Activated CD8-positive, alpha-beta memory T cell treated with anti-CD3 and anti-CD28 coated beads, Interleukin-2, amount 10 ng/mL, durations not matched to agents 7 days and 5 days (primary cell): ENCODE measurements at places on chromosomes 1 and 21. TPM values are rescaled to one million over a fixed set of nuclear protein-coding genes. Genes with fewer than 3 reads are reported as not detected.

LCE1A gene
- total RNA-seq = not detected

DNA sequence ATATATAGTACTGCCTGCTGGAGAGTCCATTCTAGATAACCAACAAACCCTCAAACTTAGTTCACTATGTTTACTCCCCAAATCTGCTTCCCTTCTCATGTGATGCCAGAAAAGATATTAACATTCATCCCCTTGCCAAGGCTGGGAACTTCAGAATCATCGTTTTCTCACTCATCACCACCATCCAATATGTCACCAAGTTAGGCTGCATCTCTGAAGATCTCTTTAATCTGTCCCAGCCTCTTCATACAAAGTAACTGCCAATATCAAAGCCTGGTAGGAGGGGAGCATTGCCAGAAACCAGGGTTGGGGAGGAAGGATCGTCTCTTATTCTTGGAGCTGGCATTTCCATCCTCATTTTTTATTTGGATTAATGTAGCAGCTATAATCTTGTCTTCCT is 71.6 kb downstream of the XCL2 start:
- H3K4me1 ChIP-seq = peaks cover 48% of the 10 kb centered on the region
- peaks cover 30% of the 10 kb centered on the region for H3K36me3 ChIP-seq
- no peaks in the 10 kb centered on the region for H3K27me3 ChIP-seq
- DNase-seq = no peak

- no peak overlapping the region for H3K27ac ChIP-seq
- H3K4me3 ChIP-seq = no peak overlapping the region
- peaks cover 23% of the 10 kb centered on the region for H3K27me3 ChIP-seq
- H3K4me1 ChIP-seq = no peaks in the 10 kb centered on the region
Observed at GRCh38 chr1:25538191-25538767, 5.1 kb upstream of the LDLRAP1 start.

- no peaks in the 10 kb centered on the region for H3K27me3 ChIP-seq
- peaks cover 14% of the 10 kb centered on the region for H3K36me3 ChIP-seq
- no peak overlapping the region for H3K4me3 ChIP-seq
- DNase-seq = no peak
- peaks cover 10% of the 10 kb centered on the region for H3K4me1 ChIP-seq
- no peak overlapping the region for H3K27ac ChIP-seq
Observed at GRCh38 chr1:246365708-246366107, 141.4 kb downstream of the SMYD3 start.

LIPI gene
- total RNA-seq = not detected

DNA sequence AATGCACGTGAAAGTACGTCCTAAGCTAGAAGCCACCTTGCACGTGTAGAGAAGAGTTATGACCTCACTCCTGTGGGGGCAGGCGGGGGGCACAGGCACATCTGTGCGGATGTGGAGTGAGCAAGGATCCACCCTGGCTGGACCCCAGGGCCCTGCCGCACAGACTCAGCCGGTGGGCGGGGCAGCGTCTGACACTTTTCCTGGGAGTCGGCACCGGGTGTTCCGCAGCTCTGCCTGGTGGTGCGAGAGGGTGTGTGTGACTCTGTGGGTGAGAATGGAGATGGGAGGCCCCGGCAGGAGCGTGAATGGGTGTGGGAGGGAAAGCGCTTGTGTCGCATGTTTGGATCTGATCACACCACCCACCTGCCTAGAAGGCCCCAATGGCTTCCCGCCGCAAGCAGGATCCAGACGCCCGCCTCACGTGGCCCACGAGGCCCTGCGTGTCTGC is 29.5 kb downstream of the RAP1GAP start:
- no peak overlapping the region for H3K4me3 ChIP-seq
- peaks cover 6% of the 10 kb centered on the region for H3K27me3 ChIP-seq
- no peak for DNase-seq
- H3K27ac ChIP-seq = no peak overlapping the region
- no peaks in the 10 kb centered on the region for H3K36me3 ChIP-seq

DNA sequence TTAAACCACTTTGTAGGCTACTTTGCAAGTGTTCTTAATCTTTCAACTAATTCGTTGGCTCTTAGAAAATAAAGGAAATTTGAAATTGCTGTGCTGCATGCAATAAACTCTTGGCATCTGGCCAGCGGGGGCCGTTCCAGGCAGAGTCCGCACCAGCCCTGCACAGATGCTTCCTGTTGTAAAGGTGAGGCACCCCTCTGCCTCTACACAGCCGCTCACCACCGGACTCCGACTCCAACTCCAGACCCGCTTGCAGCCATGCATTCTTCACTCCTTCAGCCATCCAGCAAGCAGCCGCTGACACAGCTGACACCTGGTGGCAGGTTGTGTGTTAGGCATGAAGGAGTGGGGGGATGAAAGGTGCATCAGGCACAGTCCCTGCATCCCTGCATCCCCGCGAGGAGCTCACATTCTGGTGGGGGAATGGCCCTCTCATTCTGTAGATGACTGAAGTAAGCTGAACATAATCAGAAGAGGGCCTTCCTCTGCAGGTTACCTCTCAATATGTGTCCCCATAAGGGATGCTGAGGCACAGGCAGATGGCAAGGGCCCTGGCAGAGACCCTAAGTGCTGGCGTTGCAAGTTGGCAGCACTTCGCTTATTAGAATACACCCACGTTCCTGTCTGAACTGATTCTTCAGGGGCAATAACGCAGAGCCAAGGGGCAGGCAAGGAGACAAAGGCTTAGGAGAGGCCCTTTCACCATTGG is 56.8 kb downstream of the GLIS1 start:
- peaks cover 5% of the 10 kb centered on the region for H3K4me1 ChIP-seq
- no peak overlapping the region for H3K4me3 ChIP-seq
- DNase-seq = peak; percentile 63
- H3K27me3 ChIP-seq = peaks cover 29% of the 10 kb centered on the region
- no peaks in the 10 kb centered on the region for H3K36me3 ChIP-seq

GRCh38 chr1:170676628-170677027 is 12.7 kb downstream of the PRRX1 start:
- H3K4me3 ChIP-seq = no peak overlapping the region
- H3K4me1 ChIP-seq = no peaks in the 10 kb centered on the region
- H3K27me3 ChIP-seq = peaks cover 50% of the 10 kb centered on the region

DNA sequence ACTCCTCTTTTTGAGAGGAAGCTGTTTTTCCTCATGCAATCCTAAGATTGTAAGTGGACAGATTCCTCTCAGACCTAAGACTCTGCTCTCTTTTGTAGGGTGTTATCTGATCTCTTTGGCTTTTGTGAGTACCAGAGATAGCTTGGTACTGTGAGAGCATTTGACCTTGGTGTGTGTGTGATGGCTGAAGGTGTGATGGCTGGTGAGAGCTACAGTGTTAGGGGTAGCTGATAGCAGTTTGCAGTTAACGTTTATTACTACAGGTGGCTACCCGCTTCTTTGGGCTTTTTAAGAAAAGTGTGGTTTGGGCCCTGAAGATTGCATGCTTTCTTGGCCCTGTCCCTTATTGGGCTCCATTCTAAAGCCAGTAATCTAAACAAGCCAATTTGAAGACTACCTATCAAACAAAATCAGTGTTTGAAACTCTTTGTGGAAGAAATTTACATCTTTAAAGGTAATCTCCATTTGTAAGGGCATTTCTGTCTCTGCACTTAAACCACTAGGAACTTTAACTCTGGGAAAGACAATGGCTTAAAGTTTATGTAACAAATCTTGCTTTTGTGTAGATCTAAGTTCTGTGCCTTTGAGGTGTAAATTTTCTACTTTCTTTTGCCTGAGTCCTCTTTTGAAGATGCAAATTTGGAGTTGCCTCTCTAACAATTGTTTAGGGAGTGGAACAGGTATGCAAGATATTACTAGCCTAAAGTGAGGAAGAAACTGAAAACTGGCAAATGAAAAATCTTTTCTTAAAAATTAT is 85.3 kb upstream of the SERBP1 start:
- H3K4me3 ChIP-seq = no peak overlapping the region
- H3K27me3 ChIP-seq = peaks cover 10% of the 10 kb centered on the region
- no peaks in the 10 kb centered on the region for H3K4me1 ChIP-seq
- H3K27ac ChIP-seq = no peak overlapping the region
- H3K36me3 ChIP-seq = no peaks in the 10 kb centered on the region

DNA sequence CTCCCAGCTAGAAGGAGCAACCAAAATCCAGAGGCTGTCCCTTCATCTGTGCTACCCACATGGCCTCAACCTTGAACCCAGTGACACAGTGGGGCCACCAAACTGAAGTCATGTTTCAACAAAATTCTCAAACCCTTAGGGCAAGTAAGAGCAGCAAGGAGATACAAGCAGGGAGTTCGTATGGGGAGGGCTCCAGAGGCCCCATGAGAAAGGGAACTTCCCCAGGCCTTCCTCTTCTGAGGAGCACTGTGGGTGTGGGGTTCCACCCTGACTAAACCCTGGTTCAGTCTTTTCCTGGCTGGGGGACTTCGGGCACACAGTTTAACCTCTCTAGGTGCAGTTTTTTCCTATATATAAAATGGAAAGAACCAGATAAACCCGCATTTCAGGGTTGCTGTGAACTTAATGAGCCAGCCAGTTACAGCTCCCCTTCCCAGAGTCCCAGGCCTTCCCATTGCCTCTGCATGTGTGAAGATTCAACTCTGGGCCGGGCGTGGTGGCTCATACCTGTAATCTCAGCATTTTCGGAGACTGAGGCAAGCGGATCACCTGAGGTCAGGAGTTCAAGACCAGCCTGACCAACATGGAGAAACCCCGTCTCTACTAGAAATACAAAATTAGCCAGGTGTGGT is 8.0 kb upstream of the THEMIS2 start:
- H3K4me1 ChIP-seq = peaks cover 36% of the 10 kb centered on the region
- no peaks in the 10 kb centered on the region for H3K27me3 ChIP-seq
- H3K4me3 ChIP-seq = no peak overlapping the region

DNA sequence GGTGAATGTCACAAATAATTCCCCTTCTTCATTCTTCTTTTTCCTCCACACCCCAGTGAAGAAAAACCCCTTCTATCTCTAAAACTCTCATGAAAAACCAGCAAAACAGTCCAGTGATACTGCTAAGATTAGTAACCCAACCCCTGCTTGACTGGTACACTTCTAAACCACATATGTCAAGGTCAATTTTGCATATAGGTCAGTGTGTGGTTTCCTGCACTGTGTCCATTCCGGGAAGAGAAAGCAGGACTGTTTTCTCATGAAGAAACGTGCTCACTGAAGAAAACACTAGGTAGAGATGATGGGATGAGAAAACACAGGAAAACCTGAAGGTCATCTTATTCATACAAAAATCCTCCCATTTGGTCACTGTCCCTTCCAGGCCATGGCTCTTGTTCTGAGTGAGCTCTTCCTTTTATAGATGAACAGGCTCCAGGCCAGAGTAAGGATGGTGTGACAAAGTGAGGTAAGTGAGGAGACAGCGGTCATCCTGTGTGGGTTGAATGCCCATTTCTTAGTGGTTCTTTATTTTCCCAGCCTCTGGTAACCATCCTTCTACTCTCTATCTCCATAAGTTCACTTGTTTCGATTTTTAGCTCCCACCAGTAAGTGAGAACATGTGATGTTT is 122.7 kb downstream of the FASLG start:
- peaks cover 25% of the 10 kb centered on the region for H3K4me1 ChIP-seq
- peaks cover 26% of the 10 kb centered on the region for H3K27me3 ChIP-seq
- peaks cover 10% of the 10 kb centered on the region for H3K36me3 ChIP-seq
- DNase-seq = no peak
- no peak overlapping the region for H3K27ac ChIP-seq
- no peak overlapping the region for H3K4me3 ChIP-seq

GRCh38 chr1:35324486-35324885 is 56.0 kb downstream of the ZMYM4 start:
- no peaks in the 10 kb centered on the region for H3K27me3 ChIP-seq
- H3K4me3 ChIP-seq = no peak overlapping the region
- no peaks in the 10 kb centered on the region for H3K4me1 ChIP-seq
- peaks cover 5% of the 10 kb centered on the region for H3K36me3 ChIP-seq

- H3K4me1 ChIP-seq = no peaks in the 10 kb centered on the region
- no peaks in the 10 kb centered on the region for H3K36me3 ChIP-seq
- H3K4me3 ChIP-seq = no peak overlapping the region
- H3K27ac ChIP-seq = no peak overlapping the region
- H3K27me3 ChIP-seq = no peaks in the 10 kb centered on the region
Observed at GRCh38 chr21:29718081-29718815, 221.5 kb downstream of the GRIK1 start.

ZNF124 gene
- 15.0 TPM for total RNA-seq

DNA sequence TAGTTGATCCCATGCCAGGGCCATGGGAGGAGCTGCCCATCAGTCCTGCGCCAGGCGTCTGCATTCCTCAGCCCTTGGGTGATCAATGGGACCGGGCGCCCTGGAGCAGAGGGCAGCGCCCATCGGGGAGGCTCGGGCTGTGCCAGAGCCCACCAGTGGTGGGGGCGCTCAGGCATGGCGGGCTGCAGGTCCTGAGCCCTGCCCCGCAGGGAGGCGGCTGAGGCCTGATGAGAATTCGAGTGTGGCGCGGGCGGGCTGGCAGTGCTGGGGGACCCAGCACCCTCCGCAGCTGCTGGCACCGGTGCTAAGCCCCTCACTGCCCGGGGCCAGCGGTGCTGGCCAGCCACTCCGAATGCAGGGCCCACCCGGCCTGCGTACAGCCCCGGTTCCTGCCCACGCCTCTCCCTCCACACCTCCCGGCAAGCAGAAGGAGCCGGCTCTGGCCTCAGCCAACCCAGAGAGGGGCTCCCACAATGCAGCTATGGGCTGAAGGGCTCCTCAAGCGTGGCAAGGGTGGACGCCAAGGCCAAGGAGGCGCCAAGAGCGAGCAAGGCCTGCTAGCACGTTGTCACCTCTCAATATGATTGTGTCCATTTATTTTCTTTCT is 238.1 kb upstream of the OLFM3 start:
- DNase-seq = no peak
- no peaks in the 10 kb centered on the region for H3K4me1 ChIP-seq
- no peaks in the 10 kb centered on the region for H3K27me3 ChIP-seq
- no peaks in the 10 kb centered on the region for H3K36me3 ChIP-seq
- H3K27ac ChIP-seq = no peak overlapping the region

HTR6 gene
- not detected for total RNA-seq

WNT3A gene
- not detected for total RNA-seq

DNA sequence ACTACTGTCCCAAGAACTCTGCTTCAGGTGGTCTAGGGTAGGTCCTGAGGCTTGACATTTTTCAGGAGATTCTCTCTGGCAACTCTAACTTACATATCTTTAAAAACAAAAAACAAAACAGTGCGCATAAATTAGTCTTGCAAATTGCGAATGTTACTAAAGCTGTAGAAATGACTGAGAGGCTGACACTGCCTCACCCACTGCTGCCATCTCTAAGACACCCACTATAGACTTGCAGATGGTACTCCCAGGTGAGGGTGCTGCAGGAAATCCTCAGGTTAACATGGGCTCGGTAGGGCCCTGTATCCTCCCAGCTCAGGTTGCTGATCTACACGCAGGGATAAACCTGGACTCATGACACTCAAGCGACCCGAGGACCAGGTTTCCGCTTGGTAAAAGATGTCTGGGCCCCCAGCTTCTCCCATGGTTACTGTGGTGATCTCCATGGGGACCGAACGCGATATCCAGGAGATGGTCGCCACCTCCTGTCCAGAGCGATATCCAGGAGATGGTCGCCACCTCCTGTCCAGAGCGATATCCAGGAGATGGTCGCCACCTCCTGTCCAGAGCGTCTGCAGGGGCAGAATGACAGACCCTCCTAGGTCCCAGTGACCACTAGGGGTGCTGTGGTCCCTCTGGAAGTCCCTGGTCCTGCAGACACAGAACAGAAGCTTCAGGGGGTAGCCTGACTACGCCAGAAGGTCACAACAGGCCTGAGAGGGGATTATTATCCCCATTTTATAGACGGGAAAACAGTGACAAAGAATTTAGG is 16.2 kb upstream of the LY9 start:
- no peak overlapping the region for H3K4me3 ChIP-seq
- no peak overlapping the region for H3K27ac ChIP-seq
- peaks cover 4% of the 10 kb centered on the region for H3K27me3 ChIP-seq
- H3K4me1 ChIP-seq = peaks cover 25% of the 10 kb centered on the region
- DNase-seq = peak; percentile 61

- H3K27me3 ChIP-seq = no peaks in the 10 kb centered on the region
- peaks cover 32% of the 10 kb centered on the region for H3K36me3 ChIP-seq
- H3K4me1 ChIP-seq = peaks cover 17% of the 10 kb centered on the region
- H3K4me3 ChIP-seq = no peak overlapping the region
- no peak for DNase-seq
Observed at GRCh38 chr1:155463865-155464650, 98.5 kb downstream of the ASH1L start.
